Stimulated activated CD4-positive, alpha-beta T cell treated with anti-CD3 and anti-CD28 coated beads, Interleukin-1b, Interleukin-23, amount 100 ng/mL, for 4 hours (primary cell): ENCODE measurements at places on chromosomes 1 and 21.

DNA sequence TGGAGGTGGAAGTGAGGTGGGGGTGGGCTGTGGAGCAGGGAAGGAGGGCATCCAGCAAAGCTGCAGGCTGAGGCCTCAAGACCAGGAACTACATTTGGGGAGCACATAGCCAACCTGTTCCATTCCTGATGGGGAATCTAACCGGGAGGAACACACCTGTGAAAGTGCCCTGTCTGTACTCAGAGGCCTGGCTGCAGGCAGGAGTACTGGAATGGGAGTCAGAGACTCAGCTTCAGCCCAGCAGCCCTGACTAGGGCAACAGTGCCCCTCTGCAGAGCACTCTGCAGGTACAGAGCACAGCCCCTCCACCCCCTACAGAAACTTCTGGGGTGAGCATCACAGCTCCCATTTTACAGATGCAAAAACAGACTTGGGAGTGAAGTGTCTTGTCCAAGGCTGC, 126.4 kb downstream of the DMRTB1 start:
- no peak for DNase-seq

DNA sequence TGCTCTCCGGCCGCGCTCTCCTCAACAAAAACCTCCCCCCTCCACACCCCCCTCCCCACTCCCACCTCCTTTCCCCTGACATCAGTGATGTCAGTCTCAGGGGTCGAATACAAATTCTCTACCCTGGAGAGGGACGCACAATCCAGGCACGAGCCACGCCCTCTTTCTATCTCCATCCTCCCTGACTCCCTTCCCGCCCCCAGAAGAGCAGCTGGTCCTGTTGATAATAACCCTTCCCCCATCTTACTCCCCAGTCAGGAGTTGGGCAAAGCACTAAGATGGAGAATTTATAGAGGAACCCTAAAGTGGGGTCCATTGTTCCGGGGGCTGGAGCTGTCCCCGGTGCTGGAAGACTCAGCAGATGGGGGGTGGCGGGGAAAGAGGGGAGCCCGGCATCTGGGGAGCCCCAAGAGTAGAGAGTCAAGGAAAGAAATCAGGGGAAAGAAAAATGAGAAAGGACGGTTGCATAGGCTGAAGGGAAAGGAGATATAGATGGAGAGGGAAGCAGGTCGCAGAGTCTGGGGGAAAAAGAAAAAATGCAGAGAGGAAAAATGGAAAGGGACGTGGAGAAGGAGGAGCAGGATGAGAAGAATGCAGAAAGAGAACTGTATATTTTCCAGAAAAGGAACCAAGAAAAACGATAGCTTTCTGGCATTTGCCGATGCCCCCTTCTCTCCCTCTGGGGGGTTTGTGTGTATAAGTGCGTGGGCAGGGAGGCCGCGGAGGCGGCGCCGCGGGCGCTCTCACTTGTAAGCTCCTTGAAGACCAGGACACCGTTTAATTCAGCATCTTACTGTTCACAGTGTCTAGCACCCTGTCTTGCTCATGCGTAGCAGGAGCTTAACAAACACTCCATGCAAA, at the start of gene CELF3:
Gene CELF3 (minus strand): TSS at position 33 of the 861 bp plus-strand sequence. CDS start 783 bp downstream, outside the sequence.
- DNase-seq, result no peak

- no peak for DNase-seq
Observed at GRCh38 chr1:29876902-29877301, 640.6 kb downstream of the PTPRU start.

GRCh38 chr21:27759091-27759659, 792.3 kb upstream of the ADAMTS5 start:
- no peak for DNase-seq

- DNase-seq, result no peak
Observed at GRCh38 chr1:76279101-76279748, 204.7 kb downstream of the ST6GALNAC3 start.

DNA sequence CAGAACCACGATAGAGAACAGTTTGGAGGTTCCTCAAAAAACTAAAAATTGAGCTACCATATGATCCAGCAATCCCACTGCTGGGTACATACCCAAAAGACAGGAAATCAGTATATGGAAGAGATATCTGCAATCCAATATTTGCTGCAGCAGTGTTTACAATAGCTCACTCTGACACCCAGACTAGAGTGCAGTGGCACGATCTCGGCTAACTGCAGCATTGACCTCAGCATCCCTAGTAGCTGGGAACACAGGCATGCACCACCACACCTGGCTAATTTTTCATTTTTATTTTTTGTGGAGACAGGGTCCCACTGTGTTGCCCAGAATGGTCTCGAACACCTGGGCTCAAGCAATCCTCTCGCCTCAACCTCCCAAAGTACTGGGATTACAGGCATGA, 13.1 kb downstream of the TTC13 start:
- DNase-seq, result no peak

- DNase-seq, result no peak
Observed at GRCh38 chr1:224737353-224737727, 121.2 kb downstream of the CNIH3 start.

GRCh38 chr1:94555091-94555490, 13.5 kb upstream of the F3 start:
- DNase-seq, result no peak

DNA sequence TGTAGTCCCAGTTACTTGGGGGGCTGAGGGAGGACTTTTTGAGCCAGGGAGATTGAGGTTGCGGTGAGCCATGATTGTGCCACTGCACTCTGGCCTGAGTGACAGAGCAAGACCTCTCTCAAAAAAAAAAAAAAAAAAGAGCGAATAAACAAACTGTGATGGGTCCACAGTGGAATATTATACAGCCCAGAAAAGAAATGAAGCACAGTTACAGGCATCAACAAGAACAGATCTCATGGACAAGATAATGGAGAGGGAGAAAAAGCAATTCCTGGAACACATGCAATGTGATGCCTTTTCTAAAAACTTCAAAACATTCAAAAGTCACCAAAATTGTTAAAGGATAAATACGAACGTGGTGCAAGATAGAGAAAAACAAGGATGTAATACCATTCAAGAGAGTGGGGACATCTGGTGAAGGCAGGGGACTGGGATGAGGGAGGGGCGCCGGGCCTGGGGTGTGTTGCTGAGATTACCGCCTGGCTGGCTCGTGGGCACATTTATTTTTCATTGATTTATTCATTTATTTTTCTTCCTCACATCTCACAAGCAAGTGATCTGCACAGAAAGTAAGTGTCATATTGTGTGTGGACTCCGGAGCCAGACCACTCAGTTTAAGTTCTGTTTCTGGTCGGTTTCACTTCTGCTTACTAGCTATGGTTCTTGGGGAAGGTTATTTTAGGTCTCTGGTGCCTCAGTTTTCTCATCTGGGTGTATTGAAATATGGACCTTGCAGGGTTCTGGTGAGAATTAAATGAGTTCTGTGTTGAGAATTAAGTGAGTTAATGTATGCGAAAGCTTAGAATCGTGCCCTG, 30.1 kb downstream of the ABCG1 start:
- DNase-seq, result no peak

GRCh38 chr1:96660503-96660902, 61.1 kb upstream of the PTBP2 start:
- no peak for DNase-seq

DNA sequence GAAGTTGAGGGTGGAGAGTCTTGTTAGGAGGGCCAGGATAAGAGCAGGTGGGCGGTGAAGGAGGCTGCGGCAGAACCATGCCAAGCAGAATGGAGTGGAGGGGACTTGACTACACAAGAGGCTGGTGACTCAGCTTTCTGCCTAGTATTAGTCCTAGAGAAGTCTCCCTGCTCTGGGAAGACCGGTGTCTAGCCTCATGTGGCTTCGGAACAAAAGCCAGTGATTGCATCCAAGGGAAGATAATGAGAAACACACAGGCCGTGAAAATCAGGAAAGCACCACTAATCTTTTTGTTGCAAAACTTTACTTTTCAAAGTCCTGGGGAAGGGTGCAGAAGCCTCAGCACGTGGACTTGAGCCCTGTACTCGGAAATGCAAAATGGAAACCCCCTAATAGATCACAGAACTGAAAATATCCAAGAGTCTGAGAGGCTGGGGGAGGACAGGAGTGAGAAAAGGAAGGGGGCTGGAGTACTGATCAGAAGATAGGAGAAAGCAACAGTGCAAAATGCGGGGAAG, 31.4 kb downstream of the DDR2 start:
- DNase-seq, result no peak

DNA sequence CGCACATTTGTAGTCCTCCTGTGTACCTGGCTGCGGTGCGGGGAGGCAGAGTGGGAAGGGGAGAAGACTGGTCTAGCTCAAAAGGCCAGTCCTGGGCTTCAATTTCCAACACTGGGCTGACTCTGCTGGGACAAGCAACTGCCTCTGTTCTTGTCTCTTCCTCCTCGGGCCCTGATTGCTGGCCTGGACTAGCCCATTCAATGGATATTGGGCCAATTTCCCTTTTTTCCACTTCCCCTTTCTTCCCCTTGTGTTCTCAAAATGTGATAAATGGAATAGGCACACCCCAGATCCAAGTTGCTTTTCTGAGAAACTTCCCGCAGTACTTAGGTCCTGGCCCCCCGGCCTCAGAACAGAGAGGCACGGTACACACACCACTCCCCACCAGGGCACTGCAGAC, 48.2 kb downstream of the SPSB1 start:
- DNase-seq, result no peak

- DNase-seq, result no peak
Observed at GRCh38 chr1:107532318-107532717, 391.5 kb downstream of the NTNG1 start.

GRCh38 chr1:66532214-66532613, 1.7 kb upstream of the SGIP1 start:
- no peak for DNase-seq

- DNase-seq, result no peak
Observed at GRCh38 chr1:61254634-61255357, 172.4 kb downstream of the NFIA start.

- no peak for DNase-seq
Observed at GRCh38 chr1:182185842-182186756, 124.6 kb upstream of the ZNF648 start.

- DNase-seq, result no peak
Observed at GRCh38 chr1:87706203-87706602, 377.5 kb downstream of the LMO4 start.

DNA sequence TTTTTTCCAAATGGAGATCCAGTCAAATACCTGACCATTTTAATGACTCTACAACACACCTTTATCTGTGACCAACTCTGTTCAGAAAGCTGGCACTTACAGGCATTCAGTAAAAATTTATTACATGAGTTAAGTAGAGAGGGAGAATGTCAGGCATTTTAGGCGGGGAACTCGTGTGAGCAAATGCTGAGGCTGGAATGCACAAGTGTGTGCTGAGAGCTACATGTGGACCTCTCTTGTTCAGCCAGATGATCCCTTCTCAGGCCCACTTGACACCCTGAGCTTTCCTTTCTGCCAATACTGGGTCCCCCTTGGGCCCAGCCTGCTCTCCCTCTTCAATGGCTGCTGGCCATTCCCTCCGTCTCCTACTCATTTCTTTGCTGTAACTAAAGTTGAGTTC, 11.7 kb downstream of the PPIH start:
- no peak for DNase-seq
